ENCODE measurements at places on chromosomes 4 and X. TPM values are rescaled to one million over a fixed set of nuclear protein-coding genes. Genes with fewer than 3 reads are reported as not detected.

Gene SYP
- 2.9 TPM for total RNA-seq

Gene SUPT20HL1
- not detected for total RNA-seq

Gene ZNF280C
- 2.4 TPM for total RNA-seq

Gene TRIM75
- not detected for total RNA-seq

Gene IQCM
- not detected for total RNA-seq

Gene ASB5
- total RNA-seq: 0.03 TPM

Gene CT47B1
- total RNA-seq: not detected
